ENCODE measurements at places on chromosomes 1 and 21.

DNA sequence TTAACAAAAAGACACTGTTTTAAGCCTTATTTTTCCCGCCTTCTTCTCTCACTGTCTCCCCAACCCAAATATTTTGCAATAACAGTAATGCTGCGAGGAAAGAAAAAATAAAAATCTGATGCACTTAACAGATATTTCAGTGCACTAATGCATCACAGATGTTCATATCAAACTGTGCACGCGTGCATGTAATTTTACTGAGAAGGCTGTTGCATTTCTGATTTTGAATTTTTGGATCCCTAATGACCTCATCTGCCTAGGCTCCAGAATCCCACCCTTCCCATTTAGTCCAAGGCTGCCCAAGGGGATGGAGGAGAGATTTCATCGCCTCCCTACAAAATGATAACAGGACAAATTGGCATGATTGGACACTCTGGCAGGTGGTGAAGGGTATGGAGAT is 5.5 kb downstream of the TRABD2B start:
- no peak for DNase-seq

DNA sequence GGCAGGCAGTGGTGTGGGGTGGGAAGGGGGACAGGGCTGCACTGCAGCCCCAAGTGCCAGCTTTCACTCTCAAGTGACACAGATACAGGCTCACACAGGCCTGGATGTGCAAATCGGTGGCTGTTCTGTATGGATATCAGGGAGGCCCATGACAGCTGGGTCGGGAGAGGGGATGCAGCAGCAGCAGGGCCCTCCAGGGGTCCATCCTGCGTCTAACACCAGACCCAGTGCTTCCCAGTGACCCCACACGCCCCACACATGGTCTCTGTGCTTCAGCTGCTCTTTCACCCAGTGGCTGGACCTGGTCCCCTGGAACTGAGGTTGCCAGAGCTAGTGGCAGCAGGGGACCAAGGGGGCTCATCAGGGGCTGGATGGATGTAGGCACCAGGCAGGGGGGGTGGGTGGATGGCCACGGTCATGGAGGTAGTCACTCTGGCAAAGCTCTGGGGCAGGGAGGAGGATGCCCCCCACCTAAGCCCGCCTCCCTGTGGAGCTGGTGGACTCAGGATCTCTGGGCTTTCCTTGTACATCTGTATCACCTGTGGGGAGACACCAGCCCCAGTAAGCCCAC is 13.9 kb downstream of the BTBD19 start:
- DNase-seq, result no peak

- DNase-seq, result peak; percentile 51
Measured at GRCh38 chr1:20389571-20389970, 96.4 kb downstream of the CAMK2N1 start.

- no peak for DNase-seq
Measured at GRCh38 chr1:115266729-115267421, 71.2 kb downstream of the NGF start.

DNA sequence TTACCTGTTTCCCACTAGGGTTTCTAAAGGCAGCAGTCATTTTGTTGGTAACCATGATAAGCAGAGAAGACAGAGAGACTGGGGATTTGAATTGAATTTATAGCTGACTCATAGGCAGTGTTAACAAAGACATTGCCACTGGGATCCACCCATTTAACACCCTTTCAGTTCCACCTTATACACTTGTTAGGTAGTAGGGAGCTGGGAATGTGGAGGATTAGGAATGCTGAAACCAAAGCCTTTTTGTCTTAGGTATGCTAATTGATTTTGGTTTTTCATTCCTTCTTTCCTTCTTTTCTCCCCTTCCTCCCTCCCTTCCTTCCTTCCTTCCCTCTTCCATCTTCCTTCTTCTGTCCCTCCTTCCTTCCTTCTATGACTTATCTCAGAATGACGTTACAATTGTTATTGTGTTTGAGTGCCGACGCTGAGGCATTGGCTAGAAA is 7.5 kb upstream of the EVI5 start:
- no peak for DNase-seq

GRCh38 chr1:50139339-50140181 is 30.8 kb downstream of the ELAVL4 start:
- DNase-seq, result no peak

DNA sequence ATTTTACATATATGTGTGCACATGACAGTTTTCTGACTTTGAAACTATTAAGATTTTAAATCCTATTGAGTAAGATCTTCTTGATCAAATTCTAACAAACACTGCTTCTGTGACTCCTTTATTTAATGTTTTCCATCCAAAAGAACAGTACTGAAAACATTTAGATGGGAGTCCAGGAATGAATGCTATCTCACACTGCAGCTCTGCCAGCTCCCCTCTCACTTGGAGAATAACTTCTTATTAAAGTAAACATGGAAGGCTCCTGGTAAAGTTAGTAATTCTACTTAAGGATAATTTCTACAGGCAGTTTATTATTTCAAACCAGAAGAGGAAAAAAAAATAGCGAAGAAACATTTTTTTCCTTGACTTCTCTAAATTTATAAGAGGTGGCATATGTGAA is 349.1 kb downstream of the DPYD start:
- DNase-seq, result no peak
